ENCODE measurements at places on chromosomes 6 and 20.

DNA sequence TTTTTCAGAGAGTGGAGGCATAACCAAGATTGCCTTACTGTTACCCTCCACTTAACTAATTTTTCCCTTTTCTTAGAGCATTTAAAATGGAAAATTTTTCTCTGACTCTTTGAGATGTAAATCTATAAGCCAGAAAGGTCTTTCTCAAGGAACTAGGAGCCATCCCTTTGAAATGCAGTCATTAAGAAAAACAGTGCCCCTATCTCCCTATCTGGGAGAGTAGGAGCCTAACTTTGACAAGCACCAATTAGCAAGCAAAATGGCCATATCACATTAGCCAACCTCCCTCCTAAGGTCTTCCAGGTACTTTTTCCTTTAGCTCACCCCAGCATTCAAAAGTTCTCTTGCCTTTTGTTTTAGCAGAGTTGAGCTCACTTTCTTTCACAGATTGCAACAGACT is 570.5 kb downstream of the EPHA7 start:
- DNase-seq = no peak

DNA sequence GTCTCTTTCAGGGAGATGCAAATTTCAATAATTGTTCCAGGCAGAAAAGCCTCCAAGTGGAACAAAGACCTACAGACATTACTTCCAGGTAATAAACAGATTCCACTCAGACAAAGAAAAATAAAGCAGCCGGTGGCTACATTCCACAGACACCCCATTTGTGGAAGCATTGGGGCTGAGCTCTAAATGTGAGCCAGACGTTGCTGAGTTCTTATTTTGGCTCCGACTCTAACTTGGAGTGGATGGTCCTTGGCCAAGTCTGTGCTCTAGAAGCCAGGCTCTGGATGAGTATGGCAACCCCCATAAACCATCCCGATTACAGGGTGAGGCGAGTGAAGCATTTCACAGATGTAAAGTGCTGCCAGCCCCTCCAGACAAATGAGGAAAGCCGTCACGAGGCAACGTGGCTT is 6.6 kb downstream of the TRAM2 start:
- no peak for DNase-seq

GRCh38 chr6:7916959-7917358 is 6.4 kb upstream of the TXNDC5 start:
- DNase-seq = no peak

DNA sequence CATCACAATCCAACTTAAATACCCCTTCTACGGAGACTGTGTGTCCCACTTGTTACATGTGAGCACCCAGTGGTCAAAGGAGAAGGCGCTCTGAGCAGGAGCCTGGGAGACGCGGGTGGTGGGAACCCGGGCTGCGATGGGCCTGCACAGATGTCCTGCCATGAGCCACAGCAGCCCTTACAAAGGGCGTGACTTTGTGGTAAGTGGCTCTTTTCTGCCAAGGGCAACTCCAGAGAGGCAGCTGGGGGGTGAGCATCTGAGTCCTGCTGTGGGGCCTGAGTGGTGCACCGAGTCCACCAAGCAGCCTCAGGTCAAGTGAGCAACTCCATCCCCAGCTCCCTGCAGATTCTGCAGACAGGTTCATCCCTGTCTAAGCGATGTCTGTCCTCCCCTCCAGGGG is 33.6 kb upstream of the CST7 start:
- no peak for DNase-seq

GRCh38 chr6:164478426-164478825 is 831.0 kb downstream of the C6orf118 start:
- DNase-seq = no peak

DNA sequence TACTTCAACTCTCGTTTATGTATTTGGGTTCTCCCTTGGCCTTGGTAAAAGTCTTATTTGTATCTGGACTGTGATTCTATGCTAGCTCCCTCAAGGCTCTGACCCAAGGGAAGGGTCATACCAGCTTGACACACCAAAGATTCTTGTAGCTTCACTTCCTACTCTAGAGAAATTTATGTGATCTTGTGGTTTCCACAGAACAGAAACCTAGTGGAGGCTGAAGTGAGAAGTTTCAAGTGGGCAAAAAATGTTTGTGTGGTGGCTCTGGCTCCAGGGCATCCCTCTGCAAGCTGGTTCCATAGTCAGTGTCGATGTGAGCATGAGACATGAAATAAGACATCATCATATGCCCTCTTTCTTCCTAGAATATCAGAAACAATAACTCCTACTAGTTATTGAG is 48.1 kb upstream of the TNFRSF21 start:
- DNase-seq = no peak

- no peak for DNase-seq
Measured at GRCh38 chr20:53138454-53139262, 166.5 kb downstream of the TSHZ2 start.

- no peak for DNase-seq
Measured at GRCh38 chr6:26030716-26031115, 56.5 kb upstream of the HFE start.

DNA sequence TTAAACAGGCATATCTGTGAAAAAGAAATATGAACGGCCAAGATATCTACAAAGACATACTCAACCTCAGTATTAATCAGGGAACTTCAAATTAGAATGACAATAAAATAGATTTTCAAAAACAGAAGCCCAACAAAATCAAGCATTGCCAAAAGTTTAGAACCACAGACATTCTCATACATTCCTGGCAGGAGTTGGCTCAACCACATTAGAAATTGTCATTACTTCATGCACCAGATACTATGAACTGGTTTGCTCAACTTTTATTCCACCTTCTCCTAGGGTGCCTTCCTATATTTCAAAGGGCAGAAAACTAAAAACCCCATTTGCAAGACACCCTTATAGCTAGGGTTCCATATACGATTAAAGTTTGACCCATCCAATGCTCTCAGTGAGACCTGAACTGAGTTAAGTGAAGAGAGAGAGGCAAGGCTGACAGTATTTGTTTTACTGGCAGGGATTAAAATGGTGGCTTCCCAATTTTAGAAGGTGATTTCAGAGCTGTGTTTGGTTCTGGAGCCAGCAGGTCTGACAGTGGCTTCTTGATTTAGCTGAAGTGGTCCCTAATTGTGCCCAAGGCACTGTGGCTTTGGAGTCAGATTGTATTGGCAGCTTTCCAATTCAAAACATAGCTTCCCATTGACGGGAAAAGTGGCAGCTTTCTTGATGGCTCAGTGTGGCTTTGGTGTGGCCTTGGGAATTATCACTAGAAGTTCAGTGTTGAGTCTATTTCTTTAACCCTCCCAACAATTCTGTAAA is 77.1 kb upstream of the CDYL start:
- DNase-seq = no peak

DNA sequence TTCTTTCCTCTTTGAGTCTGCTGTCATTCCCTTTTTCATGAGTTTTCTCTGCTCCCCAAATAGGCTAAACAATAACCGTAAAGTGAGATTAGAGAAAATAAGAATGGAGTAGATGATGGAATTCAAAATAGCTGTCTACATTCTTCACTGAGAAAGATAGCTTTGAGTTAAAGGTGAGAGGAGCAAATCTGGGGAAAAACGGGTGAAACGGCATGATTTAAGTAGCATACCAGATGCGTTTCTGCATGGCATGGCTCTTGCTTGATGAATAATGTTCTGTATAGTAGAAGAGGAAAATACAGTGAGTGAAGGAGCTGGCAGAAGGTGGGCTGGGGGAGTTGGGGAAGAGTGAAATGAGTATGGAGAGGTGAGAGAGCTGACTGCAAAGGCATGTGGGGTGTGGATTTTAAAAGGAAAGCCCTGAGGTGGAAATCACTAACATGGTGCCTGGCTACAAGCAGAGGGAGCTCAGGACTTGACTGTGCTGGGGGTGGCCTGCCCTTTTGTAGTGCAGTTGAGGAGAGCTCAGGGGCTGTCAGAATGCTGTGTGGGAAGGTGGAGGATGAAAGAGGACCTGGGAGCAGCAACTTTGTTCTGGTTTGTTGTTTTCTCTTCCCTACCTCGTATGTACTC is 8.8 kb downstream of the BICRAL start:
- no peak for DNase-seq

DNA sequence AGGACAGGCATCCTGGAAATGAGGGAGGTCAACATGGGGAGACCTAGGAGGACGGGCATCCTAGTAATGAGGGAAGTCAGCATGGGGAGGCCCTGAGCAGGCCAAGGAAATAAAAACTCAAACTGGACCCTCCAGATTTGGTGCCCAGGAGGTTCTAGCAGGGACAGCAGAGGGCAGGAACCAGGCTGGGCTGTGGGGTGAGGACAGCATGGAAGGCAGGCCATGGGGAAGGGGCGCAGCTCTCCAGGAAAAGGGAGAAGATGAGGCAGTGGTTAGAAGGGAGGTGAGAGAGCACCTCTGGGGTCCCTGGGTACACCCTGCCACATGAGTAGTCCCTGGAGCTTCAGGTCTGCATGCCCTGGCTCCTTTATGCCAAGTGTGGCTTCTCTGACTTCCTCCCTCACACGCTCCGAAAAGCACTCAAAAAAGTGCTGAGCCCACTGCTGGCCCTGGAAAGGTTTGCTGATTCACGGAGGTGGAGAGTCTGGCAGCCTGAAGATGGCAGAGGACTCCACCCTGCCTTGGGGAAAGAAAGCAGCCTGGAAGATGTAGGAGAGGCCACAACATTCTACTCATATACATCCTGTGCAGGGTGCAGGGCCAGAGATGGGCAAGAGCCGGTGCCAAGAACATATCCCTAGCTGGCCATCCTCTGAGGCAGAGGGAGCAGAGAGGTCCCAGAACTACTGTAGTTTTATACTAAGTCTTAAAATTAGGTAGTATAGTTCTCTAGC is 154.9 kb downstream of the MRPL14 start:
- DNase-seq = no peak

- DNase-seq = no peak
Measured at GRCh38 chr6:137240168-137240567, 21.0 kb upstream of the IFNGR1 start.

DNA sequence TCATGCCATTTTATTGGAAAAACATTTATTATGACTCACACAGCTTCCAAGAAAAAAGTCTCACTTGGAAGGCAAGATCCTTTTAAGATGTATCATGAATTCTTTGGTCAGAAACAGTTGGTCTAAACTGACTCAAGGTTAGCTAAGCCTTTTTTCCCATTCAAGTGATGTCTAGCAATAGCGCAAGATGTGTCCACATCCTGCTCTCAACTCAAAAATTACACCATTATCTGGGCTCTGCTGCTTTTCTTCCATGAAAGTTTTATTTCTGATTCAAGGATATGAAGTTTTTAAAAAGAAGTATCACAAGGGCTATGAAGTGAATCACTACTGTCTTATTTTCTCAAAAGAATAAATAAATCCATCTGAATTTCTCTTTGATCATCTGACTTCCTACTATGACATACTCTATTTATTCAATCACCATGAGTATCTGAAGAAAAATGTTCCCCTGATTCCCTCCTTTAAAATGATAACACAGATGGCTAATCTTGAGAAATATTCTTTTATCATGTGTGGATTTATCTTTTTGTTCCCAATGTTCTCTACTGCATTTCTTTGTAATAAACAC is 139.2 kb downstream of the AHI1 start:
- peak; percentile 97 for DNase-seq

- DNase-seq = peak; percentile 6
Measured at GRCh38 chr6:94487371-94487770, 1068.0 kb upstream of the EPHA7 start.

DNA sequence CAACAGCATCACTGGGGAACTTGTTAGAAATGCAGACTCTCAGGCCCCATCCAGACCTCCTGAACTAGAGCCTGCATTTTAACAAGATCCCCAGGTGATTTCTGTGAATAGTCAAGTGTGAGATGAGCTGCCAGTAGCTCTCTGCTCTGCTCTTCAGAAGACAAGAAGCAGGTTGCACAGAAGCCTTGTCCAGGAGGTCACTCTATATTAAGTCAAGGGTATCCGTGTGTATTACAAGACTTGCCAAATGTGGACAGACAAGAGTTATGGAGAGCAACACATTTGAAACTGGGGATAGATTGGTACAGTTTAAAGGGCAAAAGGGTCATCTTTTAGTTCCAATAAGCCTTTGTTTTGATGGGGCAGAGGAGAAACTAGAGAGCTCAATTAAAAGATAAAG is 23.2 kb upstream of the RIN2 start:
- no peak for DNase-seq

DNA sequence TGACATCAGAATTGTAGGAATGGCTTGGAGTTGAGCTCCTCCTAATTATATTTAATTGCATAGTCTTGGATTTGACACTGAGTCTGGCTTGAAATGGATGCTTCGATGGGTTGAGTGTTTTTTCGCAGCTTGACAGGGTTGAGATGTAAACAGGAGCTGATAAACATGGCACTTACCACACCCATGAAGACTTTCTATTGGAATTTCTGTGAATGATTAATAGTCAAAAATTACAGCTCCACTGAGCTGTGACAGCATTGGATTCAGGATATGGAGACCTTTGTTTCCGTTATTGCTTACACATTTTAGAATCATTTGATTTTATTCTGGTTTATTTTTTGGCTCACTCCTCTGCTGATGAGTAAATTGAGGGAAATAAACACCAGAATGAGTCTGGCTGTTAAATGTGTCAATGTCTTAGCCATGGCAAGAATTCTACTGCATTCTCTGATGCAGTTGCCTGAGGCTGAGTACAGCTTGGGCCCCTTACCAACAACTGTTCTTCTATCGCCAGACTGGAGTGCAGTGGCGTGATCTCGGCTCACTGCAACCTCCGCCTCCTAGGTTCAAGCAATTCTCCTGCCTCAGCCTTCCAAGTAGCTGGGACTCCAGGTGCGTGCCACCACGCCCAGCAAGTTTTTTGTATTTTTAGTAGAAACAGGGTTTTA is 128.1 kb upstream of the DOK5 start:
- DNase-seq = no peak

- DNase-seq = peak; percentile 81
Measured at GRCh38 chr6:9520417-9521151, 894.3 kb downstream of the TFAP2A start.

GRCh38 chr6:81694207-81694606 is 58.3 kb downstream of the TENT5A start:
- no peak for DNase-seq

GRCh38 chr6:54730767-54731630 is 115.6 kb upstream of the FAM83B start:
- DNase-seq = no peak

DNA sequence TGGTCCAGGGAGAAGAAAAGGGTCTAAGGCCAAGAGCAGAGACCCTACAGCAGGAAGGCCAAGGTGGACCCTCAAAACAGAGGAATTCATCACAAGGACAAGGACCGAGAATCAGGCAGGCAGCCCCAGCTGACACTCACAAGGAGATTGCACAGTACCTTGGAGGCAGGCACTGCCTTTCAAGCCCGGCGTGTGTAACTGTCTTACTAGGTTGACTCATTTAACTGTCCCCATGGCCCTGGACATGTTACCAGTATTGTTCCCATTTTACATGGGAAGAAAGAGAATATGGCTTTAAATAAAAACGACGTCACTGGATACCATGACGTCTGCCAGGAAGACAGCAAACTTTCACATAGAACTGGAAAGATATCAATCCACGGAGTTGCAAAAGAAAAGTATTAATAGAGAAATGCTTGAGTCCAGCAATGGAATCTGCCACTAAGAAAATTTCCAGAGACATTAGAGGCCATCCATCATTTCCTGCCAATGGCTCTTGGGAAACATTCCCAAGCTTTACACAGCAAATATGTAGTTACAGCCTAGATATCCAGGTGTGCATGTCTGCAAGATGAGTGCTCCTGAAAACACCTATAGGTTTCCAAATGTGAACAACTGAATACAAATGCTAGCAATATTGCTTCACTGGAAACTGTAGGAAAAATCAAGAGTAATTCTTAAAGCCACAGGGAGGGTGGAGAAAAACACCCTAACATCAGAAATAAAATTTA is 111.5 kb upstream of the RPS6KA2 start:
- no peak for DNase-seq

Data from HS-5 (cell line).